Kidney epithelial cell (primary cell): ENCODE measurements at places on chromosomes 6 and 20. TPM values are rescaled to one million over a fixed set of nuclear protein-coding genes. Genes with fewer than 3 reads are reported as not detected.

DNA sequence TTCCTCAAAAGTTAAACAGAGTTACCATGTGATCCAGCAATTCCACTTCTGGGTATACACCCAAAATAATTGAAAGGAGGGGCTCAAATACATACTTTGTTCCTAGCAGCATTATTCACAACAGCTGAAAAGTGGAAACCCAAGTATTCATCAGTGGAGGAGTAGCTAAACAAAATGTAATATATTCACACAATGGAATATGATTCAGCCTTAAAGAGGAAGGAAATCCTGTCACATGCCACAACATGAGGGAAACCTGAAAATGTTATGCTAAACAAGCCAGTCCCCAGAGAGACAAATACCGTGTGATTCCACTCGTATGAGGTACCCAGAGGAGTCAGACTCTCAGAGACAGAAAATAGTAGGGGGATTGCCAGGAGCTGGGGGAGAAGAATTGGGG, 44.5 kb downstream of the PXDC1 start:
- DNase-seq: no peak

DNA sequence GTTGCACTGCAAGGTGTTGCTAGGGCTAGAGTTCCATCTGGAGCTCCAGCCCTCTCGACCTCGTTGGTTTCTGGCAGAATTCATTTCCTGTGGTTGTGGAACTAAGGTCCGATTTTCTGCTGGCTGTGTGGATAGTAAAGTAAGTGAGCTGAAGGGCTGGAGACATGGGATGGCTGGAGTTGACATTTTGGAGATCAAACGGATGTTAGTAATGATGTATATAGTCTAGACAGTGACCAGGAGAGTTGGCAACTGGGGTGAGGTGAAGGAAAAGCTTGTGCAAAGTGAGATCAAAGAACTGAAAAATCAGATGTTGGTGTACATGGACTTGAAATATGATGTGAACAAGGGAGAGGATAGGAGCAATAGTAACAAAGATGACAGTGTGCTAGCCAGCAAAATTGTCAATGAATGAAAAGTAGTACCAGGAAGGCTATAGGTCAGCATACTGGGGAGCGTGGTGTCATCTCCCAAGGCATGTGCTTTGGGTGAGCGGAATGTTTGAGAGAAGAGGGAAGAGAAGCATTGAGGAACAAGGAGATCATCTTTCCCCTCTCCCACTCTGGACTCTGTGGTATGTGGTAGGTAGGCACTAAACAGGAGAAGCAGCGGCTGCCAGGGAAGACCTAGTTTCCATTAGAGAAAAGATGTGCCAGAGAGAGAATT, 7.8 kb downstream of the QRSL1 start:
- DNase-seq: no peak

GRCh38 chr6:120129228-120129627, 779.7 kb upstream of the MAN1A1 start:
- no peak for DNase-seq

DNA sequence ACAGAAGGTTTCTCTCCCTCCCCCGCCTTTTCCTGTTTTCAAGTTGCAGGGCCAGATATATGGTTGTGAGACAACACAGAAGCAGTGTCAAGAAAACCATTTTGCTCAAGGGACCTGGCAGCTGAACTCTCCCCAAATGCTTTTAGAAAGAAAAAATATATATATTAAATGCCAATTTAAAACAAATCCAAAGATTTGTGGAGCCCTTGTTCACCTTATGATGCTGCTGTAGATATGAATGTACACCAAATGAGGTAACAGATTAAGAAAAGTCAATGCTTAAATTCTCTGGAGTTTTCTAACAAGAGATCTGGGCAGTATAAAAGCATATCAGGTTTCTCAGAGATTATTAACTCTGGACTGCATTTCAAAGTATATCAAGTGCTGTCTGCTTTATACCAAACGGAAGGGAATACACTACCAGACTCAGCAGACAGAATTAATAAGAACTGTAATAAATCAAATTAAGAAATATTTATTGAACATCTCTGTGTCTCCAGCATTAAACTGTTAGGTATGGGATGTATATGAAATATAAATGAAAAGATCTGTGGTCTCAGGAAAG, 357.5 kb downstream of the HDGFL1 start:
- no peak for DNase-seq

- no peak for DNase-seq
Measured at GRCh38 chr6:148890096-148890495, 143.3 kb downstream of the UST start.

Gene VNN1
- 0.21 and 0.75 TPM in 2 replicates for total RNA-seq

Gene WFDC12
- total RNA-seq: not detected in 2 replicates

Gene PNISR
- total RNA-seq: 29.2 and 32.3 TPM in 2 replicates

Gene BHLHE23
- not detected in 2 replicates for total RNA-seq
